Right renal pelvis (tissue), 4 donors: ENCODE measurements at places on chromosomes 11 and 22. TPM values are rescaled to one million over a fixed set of nuclear protein-coding genes. Genes with fewer than 3 reads are reported as not detected.

Gene HMOX1
- 44.9 TPM for polyA plus RNA-seq

Gene MOV10L1
- 0.55 TPM for polyA plus RNA-seq

Gene OVCH2
- 6.9 TPM for polyA plus RNA-seq

Gene NXPE2
- 0.42 TPM for polyA plus RNA-seq

Gene OR52H1
- not detected for polyA plus RNA-seq

Gene TTC36
- polyA plus RNA-seq = 0.55 TPM

Gene PHOX2A
- not detected for polyA plus RNA-seq

Gene OR56A3
- not detected for polyA plus RNA-seq

Gene CCDC116
- 0.30 TPM for polyA plus RNA-seq

Gene MRGPRG
- polyA plus RNA-seq = not detected

Gene CHRM1
- polyA plus RNA-seq = 0.10 TPM

Gene RTN4RL2
- 2.8 TPM for polyA plus RNA-seq

Gene P4HA3
- 1.3 TPM for polyA plus RNA-seq

Gene OR56A1
- polyA plus RNA-seq = not detected

Gene GGT5
- polyA plus RNA-seq = 16.6 TPM

Gene USH1C
- 65.6 TPM for polyA plus RNA-seq

Gene MPPED2
- 17.1 TPM for polyA plus RNA-seq

GRCh38 chr11:37502202-37502601, 904.2 kb upstream of the RAG2 start:
- DNase-seq = no peak

- no peak for DNase-seq
Measured at GRCh38 chr11:112963368-112963955, 2.2 kb downstream of the NCAM1 start.

GRCh38 chr11:78429209-78429608, 11.6 kb upstream of the GAB2 start:
- DNase-seq = no peak

DNA sequence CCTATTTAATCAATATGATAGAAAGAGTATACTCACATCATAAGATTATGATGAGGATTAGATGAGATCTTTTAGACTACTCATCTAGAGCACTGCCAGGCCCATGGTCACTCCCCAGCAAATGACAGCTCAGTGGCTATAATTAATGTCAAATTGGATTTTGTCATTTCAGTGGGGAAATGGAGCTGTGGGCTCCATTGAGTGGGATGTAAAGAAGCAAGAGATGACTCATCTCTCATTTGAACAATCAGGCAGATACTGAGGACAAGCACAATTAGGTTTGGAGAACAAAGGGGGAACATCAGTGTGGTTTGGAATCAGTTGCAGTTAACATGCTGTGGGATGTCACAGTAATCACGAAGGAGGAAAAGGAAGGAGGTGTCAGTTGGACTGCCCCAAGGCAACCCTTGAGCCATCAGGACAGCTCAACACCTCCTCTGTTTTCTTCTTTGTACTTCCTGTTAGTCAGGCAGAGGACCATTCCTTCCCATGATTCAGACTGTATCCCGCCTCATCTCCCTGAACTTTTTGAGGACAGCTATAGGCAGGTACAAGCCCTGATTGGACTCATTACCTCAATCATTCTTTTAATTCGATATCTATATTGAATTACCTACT, 473.7 kb upstream of the ISX start:
- DNase-seq = no peak

- no peak for DNase-seq
Measured at GRCh38 chr22:46051646-46052045, 74.7 kb upstream of the WNT7B start.

- no peak for DNase-seq
Measured at GRCh38 chr11:91199866-91200265, 977.0 kb upstream of the CHORDC1 start.

GRCh38 chr11:122214567-122214966, 98.6 kb upstream of the BLID start:
- DNase-seq = no peak

DNA sequence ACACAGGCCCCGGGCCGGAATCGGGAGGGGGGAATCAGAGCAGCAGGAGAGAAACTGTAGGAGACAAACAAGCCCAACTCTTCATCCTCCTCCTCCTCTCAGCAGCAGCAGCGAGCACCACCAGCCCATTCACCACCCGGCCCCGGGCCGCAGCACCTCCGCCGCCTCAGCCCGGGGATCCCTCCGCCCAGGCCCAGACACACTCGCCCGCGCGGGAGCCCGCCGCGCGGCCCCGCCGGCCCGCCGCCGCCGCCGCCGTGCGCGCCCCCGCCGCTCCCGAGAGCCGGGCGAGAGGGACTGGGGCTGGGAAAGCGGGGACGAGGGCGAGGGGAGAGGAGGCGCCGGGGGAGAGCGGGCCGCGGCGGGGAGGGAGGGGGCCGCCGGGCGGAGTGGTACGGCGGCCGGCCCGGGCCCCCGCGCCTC, at the start of gene PHF21A:
Gene PHF21A (minus strand): TSS at position 154 of the 423 bp plus-strand sequence. CDS start 37,235 bp downstream, outside the sequence.
- DNase-seq = peak; percentile 79

- DNase-seq = no peak
Measured at GRCh38 chr11:57276169-57276970, 39.3 kb upstream of the APLNR start.

DNA sequence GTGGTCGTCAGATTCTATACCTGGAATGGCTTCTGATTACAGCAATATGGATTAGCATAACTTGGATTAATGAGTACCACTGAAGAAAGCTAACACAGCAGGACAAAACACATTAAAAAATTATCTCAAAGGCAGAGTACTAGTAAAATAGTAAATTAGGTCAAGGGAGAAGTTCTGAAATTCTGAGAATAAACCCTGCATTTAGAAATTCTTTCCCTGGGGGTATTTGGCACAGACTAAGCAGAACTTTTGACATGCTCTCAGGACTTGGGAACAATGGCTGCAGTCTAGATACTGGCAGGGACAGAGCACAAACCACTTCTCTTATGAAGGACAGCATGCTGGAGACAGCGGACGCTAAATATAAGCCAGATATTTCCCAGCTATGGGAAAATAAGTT, 85.6 kb upstream of the GRIA4 start:
- no peak for DNase-seq

DNA sequence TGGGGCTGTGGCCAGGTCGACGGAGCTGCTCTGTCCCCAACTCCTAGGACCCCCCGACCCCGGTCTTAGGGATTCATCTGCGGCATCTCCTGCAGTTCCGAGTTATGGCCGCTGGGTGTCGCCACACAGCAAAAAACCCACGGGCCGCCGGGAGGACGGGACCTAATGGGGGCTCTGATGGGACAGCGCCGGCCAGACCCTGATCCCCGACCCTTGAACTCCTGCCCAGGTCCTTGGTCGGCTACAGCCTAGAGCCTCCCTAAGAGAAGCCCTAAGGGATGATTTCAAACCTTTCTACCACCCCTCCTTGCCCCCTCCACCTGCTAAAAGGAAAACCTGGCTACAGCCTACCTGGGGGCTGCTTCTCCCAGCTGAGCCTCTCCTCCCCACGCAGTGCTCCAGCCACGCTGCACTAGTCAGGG, 30.8 kb upstream of the LRRC10B start:
- no peak for DNase-seq

GRCh38 chr22:39923696-39924095, 22.8 kb downstream of the GRAP2 start:
- no peak for DNase-seq

- no peak for DNase-seq
Measured at GRCh38 chr11:112477152-112477551, 216.5 kb upstream of the PLET1 start.

DNA sequence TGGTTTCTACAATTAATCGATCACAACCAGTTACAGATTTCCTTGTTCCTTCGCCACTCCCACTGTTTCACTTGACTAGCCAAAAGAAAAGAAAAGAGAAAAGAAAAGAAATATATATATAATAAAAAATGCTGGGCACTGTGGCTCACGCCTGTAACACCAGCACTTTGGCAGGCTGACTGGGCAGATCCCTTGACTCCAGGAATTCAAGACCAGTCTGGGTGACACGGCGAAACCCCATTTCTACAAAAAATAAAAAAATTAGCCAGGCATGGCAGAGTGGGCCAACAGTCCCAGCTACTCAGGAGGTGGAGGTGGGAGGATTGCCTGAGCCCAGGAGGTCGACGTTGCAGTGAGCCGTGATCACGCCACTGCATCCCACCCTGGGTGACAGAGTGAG, 83.8 kb downstream of the NAT10 start:
- no peak for DNase-seq

DNA sequence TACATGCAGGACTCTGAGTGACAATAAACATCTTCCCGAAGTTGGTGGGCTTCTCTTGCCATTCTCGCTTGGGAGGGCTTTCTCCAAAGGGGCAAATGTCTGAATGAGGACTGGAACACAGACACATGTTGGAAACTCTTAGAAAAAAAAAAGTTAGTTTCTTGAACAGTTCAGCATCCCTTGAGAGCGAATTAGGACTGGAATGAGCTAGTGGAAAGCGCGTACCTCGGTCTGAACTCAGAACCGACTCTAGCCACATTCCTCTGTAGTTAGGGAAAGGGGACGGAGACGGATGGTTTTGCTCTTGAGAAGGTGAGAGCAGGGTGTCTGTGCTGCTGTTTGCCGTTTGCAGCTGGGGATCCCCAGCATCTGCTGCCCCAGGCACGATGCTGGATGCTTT, 517.3 kb downstream of the TBC1D22A start:
- DNase-seq = no peak

DNA sequence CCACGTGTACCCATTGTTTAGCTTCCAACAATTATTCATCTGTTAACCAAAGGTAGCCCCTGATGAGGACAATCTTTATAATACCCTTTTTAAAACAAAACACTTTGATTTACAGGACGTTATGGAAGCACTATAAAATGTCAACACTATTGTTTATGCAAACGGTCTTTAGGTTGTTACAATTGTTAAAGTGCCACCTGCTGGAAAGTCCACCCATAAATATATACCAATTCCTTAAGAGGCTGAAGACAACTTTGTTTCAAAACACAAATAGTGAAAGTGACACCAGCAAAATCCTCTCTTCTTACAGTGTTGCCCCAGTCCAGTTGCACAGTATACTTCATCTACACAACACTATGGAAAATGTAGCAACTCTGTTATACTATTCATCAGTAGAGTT, 68.9 kb upstream of the SLN start:
- DNase-seq = no peak

- no peak for DNase-seq
Measured at GRCh38 chr11:65719871-65720210, 757 bp downstream of the RNASEH2C start.

DNA sequence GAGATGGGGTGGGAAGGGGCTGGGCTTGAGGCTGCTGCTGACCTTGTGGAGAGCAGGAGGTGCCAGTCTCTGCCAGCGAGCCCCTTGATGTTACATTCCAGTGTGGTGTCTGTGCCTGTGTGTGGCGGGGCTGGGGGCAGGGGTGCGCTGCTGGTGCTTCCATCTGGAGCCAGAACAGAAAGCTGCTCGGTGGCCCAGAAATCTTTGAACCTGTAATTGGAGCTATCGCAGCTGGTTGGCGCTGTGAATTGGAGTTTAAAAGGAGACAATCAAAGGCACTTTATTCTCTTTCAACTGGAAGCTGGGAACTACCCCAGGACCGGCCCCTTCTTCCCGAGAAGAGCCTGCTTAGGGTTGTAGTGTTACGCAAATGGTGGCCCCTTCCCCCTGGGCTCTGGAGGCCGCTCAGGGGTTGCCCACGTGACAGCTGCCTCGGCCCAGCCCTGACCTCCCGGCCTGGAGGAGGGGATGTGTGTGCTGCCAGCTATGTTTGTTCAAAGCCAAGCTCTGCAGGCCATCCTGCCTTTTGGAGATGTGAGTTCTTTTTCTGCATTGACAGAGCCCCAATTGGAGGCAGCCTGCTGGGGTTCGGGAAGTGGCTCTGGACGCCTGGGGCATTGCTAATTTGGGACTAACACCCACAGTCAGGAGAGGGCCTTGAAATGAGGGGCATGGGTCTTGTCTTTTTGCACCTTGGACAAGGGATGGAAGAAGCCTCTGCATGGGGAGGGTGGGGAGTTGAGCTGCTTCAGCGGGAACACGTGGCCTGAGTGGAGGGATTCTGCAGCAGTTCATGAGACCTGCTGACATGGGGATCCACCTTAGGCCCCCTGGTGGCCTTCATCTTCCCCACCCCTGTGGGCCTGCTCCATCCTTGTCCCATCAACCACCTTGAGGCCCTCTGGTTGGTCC, 14.0 kb upstream of the ARSA start:
- DNase-seq = no peak

DNA sequence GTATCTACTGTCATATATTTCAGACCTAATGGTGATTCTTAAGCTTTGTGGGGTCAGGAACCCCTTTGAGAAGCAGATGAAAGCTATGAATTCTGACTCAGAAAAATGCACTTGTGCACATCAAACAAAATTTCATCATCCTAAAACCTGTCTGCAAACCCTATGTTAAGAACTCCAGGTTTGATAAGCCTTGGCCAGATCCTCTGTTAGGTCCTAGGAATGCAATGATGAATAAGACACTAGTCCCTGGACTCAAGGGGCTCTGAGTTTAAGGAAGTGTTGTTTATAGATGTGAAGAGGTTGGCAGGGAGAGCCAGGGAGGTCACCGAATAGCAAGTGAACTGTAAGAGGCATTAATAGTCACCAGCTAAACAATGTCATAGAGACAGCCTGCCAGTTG, 103.2 kb downstream of the SPON1 start:
- no peak for DNase-seq

DNA sequence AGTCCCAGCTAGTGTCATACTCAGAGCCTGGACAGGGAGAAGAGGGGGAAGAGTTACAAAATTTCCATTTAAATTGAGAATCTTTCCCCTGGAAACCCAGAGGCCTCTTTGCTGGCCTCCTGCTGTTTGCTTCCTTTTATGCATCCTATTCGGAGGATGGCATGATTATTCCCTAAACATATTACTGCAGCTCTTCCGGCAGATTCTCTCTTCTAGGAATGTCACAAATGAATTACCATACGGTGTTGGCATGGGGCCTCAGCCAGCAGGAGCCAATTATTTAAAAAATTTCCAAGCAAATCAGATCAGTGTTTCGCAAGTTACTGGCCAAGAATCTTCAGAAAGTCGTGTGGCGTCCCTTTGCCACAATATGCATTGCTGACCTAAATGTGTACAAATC, 326.7 kb upstream of the NCAM1 start:
- DNase-seq = no peak

DNA sequence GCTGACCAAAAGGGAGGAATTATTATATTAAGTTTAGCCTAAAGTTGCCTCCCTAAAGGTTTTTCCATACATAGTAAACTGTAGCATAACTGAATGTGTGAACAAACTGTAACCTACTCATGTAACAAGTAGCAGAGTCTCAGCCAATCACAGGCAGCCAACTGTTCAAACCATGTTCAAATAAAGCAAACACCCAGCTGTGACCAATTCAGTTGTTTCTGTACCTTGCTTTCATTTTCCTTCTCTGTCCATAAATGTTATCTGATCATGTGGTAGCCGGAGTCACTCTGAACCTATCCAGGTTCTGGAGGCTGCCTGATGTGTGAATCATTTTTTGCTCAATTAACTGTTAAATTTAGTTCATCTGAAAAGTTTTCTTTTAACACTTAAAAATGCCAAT, 373.5 kb downstream of the GUCY1A2 start:
- no peak for DNase-seq

DNA sequence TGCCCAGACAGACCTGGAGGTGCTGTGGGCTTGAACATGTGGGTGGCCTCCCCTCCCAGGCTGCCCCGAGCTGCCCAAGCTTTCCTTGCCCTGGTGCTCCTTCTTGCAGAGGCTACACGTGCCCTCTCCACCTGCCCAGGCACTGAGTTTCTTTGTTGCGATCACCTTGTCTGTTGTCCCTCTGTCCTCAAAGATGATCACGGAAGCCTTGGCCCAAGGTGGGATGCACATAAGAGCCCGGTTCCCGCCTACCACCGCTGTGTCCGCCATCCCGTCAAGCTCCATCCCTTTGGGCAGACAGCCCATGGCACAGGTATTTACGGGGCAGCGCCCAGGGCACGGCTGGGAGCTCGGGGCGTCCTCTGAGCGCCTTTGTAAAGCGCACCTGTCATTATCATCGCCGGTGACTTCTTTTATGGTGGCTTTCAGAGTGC, 67.5 kb downstream of the MED15 start:
- DNase-seq = no peak
